ENCODE measurements at places on chromosomes 12 and 14.

DNA sequence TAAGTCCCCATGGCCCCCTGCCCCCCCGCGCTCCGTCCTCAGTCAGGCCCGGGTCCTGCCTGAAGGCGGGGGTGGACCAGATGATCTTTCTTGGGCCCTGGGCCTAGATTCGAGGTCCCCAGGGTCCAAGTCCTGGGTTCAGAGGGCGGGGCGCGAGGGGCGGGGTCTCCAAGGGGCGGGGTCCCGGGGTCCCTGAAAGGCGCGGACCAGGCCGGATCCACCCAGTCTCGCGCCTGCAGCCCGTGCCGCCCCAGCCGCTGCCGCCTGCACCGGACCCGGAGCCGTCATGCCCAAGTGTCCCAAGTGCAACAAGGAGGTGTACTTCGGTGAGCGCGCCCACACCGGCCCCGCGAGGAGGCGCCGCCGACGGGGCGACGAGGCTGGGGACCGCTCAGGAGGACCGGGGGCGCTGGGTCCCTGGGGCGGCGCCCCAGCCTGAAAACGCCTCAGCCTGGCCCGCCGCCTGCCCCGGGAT lies 325 bp downstream of the CRIP1 start:
- no peak for DNase-seq

- DNase-seq: no peak
Measured at GRCh38 chr12:78698747-78699146, 165.8 kb upstream of the SYT1 start.

GRCh38 chr14:21090940-21091663 lies 7.4 kb downstream of the ZNF219 start:
- DNase-seq: no peak

DNA sequence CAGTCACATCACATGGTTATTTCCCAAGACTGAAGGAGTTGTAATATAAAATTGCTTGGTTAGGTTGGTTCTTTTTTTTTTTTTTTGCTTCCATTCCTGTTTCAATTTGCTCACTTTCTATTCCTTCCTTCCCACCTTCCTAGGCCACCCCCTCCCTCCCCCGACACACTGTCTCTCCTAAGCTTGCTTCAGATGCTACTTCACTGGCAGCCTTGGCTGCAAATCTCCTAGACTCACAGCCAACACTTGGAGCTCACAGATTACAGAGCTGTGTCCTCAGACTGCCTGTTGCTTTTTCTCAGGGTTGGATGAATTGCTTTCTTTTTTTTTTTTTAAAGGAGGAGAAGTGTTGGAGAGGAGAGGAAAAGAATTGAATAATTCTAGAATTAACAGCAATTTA lies 77.3 kb upstream of the GRIN2B start:
- DNase-seq: no peak

DNA sequence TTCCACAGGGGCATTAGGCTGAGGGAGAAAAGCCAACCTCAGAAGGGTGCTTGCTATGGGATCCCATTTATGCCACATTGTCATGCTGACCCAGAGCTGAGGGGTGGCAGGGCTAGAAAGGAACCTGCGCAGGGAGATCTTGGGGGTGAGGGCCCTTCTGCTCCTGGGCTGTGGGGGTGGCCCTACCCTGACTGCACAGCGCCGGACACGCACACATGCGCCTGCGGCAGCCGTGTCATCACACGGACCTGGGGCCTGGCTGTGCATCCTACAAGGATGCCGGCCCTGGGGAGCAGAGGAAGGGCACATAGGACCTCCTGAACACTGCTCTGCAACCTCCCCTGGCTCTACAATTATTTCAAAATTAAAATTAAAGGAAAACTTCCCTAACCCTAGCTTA lies 6.9 kb downstream of the CDCA4 start:
- DNase-seq: no peak

- DNase-seq: no peak
Measured at GRCh38 chr14:28323366-28323765, 443.2 kb upstream of the FOXG1 start.

DNA sequence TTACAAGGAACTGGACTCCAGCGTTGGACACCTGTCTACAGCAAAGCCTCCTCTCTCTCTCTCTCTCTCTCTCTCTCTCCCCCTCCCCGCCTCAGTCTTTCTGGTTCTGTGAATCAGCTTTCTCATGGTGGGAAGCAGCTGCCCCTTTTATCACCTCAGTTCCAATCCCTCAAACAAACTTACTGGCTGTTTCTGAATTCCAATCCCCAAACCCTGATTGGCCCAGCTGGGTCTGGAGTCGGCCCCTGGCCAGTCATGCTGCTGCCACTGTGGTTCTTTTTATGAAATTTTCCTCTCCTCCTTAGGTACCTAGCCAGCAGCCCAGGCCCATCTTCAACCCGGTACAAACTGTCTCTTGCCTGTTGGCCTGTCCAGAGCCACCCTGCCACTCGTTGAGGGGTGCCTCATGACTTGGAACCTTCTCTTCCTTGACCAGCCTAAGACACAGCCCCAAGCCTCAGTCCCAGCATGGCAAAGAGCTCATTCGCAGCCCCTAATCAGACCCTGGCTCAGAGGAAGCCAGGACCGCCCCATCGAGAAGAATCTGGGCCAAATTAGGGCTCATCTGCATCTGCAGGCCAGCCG lies 9.4 kb upstream of the MORN3 start:
- DNase-seq: no peak

- no peak for DNase-seq
Measured at GRCh38 chr12:107779077-107779831, 4.8 kb downstream of the ASCL4 start.

- DNase-seq: no peak
Measured at GRCh38 chr14:71225113-71225512, 317.9 kb downstream of the PCNX1 start.

GRCh38 chr14:59310633-59311032 lies 122.2 kb downstream of the DAAM1 start:
- DNase-seq: no peak

- no peak for DNase-seq
Measured at GRCh38 chr12:70330158-70330557, 35.9 kb upstream of the KCNMB4 start.

DNA sequence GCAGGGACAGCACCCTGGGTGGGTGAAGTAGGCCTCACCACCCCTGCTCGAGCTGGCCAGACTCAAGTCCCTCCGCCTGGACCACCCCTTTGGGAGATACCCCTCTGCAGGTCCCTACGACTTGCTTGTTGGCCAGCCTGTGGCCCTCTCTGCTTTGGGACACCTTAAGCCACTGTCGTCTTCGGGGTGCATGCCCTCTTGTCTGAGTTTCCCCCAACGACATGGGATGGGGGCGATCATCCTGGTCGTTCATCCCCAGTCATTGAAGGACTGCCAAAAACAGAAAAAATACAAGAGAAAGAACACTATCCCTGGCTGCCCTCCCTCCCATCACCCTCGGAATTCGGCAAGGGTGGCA lies 151.1 kb downstream of the DPF3 start:
- DNase-seq: no peak

DNA sequence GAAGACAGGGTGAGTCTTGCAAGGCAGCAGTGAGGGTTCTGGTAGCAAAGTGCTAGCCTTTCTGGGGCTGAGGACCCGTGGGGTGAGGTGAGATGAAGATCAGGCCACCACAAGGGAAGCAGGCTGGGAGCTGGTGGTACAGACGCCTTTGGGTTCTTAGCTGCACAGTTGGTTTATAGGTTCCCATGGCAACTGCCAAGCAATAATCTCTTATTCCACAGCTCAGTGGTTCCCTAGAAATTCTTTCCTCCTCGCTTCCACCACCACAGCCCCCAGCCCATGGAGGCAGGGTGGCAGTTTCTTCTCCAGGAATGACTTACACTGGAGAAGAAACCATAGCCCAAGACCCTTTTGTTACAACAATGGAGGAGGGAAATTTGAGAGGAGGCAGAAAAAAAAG lies 82.1 kb downstream of the CMKLR1 start:
- DNase-seq: no peak

- DNase-seq: peak; percentile 8
Measured at GRCh38 chr12:47276621-47277309, 197.0 kb upstream of the AMIGO2 start.

GRCh38 chr12:25981597-25981996 lies 23.1 kb downstream of the RASSF8 start:
- no peak for DNase-seq

DNA sequence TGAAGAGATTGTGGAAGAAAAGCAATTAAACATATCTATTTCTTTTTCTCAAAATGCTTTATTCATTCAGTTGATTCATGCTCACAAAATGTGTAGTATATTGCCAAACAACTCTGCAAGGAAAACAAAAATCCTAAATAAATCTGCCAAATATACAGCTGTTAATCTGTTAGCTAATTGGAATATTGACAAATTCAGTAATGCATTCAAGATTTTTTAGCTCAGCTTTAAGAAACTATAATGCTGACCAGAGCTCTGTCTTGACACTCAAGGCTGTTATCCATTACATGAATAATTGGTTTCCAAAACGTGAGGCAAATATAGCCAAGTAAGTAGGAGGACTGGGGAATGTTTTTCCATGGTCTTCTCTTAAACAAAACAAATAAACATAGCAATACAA lies 146.8 kb downstream of the TMTC2 start:
- no peak for DNase-seq

DNA sequence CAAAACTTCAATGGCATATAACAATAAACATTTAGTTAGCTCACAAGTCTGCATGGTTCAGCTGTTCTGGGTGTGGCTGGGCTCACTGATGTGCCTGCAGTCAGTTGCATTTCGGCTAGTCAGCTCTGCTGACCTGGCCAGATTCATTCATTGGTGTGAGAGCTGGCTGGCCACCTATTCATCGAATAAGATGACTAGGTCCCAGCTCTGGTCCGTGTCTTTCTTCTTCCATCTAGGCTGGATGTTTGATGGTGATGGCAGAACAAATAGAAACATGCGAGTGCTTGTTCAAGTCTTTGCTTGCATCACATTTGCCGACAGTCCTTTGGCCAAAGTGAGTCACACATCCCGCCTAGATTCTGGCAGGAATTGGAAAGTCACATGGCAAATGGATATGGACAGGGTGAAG lies 203.3 kb upstream of the CRY1 start:
- no peak for DNase-seq

DNA sequence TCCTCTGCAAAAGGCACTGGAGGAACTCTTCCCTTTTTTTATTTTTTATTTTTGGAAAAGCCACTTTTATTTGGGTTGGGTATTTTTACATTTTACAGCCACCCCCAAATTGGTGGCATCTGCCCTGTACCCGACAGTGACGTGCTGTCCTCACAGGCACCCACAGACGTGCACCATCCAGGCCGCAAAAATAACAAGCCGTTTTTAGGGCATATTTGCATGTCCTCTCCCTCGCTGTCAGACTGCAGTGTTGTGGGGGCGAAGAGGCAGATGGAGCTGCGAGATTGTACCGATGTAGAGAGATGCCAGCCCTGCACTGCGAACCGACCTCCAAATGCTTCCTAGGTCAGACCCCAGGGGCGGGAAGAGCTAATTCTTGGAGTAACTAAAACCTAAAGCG lies 12.2 kb downstream of the JDP2 start:
- no peak for DNase-seq

- no peak for DNase-seq
Measured at GRCh38 chr14:23648764-23649460, 12.7 kb downstream of the DHRS2 start.

- DNase-seq: no peak
Measured at GRCh38 chr14:97485201-97485600, 688.0 kb downstream of the VRK1 start.

DNA sequence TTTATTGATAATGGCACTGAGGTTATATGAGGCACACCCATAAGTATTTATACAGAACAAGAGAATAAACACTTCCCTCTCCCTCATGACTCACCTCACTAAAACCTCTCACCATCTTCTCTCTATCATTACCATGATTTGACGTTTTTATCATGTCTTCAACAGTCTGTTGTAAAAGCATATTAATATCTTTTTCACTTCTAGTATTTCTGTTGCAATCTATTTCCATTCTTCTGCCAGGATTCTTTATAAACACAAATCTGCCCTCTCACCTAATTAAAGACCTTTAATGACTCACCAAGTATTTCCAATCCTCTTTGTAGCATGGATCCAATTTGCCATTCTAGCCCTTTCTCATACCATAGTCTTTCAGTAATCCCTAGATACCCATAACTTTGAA lies 527.7 kb downstream of the SLC16A7 start:
- no peak for DNase-seq

DNA sequence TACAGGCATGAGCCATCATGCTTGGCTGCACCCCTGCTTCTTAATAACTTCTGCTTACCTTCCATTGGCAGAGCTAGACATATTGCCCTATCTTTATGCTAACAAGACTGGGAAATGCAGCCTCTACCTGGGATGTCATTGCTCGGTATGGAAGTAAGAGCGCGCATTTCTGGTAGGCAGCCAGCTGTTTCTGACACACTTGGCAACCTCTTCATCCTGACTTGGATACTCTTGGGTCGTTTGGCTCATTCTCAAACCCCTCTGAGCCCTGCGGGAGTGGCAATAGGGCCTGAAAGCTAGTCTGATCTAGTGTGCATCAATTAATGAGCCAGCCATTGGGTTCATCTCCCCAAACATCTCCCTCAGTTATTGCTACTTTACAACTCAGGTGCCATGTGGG lies 5.4 kb upstream of the PLBD1 start:
- no peak for DNase-seq

GRCh38 chr12:32170437-32170998 lies 63.9 kb downstream of the BICD1 start:
- DNase-seq: no peak

GRCh38 chr14:105116451-105117256 lies 51.4 kb upstream of the GPR132 start:
- DNase-seq: no peak

- no peak for DNase-seq
Measured at GRCh38 chr14:21236948-21237797, 32.1 kb downstream of the HNRNPC start.

DNA sequence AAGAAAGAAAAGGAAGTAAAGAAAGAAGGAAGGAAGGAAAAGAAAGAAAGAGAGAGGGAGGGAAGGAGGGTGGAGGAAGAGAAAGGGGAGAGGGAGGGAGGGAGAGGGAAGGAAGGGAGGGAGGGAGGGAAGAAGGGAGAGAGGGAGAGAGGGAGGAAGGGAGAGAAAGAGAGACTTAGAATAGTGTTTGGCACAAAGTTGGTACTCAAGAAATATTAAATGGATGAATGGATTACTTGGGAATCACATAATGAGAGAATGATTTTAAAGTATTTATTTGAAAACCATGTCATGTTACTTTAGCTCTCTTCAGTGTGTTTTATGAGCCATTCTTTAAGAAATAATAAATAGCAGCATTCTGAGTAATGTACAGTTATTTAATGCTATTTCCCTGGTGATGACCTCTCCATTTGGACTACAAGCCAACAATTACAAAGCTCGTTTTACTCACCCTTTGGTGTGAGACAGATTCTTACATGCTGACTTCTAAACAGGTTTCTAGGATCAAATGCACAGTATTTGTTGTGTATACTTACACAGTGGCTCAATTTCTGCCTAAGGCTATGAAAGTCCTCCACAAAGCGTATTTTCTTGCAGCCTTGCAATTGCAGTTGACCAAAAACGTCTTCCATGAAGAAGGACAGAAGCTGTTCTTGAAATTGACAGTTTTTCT lies 861 bp downstream of the IL26 start:
- no peak for DNase-seq
